ENCODE measurements at places on chromosomes 13 and 19. TPM values are rescaled to one million over a fixed set of nuclear protein-coding genes. Genes with fewer than 3 reads are reported as not detected.

- peak; percentile 35 for DNase-seq
Observed at GRCh38 chr19:4676955-4677731, 7.0 kb upstream of the MYDGF start.

DNA sequence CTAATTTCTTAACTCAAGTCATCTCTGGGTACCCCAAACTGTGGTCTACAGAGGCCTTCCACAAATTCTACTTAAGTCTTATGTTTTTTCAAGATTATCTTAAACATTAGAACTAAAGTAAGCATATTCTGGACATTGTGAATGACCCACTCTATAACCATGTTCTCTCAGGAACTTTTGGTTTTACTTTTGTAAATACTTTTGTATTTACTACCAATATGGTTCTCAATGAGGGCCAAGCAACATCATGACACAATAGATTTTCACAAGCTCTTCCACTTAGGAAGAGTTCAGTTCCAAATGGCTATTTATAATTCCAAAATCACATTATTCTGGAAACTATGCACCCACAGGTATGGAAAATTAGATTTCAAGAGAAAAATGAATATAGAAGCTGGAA lies 10.8 kb downstream of the DIAPH3 start:
- DNase-seq, result peak; percentile 19

DNA sequence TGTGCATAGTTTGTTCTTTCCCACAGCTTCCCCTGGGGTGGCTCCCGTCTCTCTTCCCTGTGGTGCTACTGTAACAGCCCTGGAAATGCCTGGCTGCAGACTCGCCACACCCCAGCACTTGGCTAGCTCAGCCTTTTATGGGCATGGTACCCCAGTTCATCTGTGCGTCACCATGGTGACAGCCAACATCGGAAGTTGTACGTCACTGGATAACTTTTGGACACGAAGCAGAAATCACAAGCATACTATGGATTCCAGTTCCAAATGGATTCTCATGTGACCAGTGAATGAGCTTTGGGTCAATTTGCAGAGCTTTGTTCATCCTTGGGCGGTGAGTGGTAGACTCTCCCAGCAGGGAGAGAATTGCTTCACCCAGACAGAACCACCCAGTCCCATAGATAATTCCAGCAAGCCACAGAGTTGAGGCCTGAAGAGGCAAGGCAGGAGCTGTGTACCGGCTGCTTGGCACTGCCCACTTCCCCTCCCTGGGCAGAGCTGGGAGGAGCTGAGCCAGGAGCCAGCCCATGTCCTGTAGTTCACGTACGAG lies 54.4 kb downstream of the COL4A2 start:
- DNase-seq, result peak; percentile 88

Gene CBARP
- total RNA-seq, result 0.18 TPM

Gene PROZ
- not detected for total RNA-seq

GRCh38 chr13:92829930-92830329 lies 396.7 kb upstream of the GPC6 start:
- DNase-seq, result no peak

GRCh38 chr13:44906713-44907112 lies 82.6 kb downstream of the NUFIP1 start:
- peak; percentile 71 for DNase-seq

DNA sequence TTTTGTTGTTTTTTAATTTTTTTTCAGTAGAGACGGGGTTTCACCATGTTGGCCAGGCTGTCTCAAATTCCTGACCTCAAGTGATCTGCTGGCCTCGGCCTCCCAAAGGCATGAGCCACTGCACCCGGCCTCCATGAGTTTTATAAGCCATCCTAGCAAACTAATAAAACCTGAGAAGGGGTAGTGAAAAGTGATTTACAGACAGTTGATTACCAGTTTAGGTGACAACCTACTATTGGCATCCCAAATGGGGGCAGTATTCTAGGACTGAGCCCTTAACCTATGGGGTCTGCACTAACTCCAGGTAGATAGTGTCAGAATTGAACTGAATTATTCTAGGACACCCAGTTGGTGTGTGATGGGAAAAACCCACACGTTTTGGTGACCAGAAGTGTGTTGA lies 6.5 kb upstream of the LATS2 start:
- DNase-seq, result no peak

Gene KLK8
- not detected for total RNA-seq

- DNase-seq, result peak; percentile 24
Observed at GRCh38 chr13:75352641-75353327, 129.2 kb downstream of the TBC1D4 start.

DNA sequence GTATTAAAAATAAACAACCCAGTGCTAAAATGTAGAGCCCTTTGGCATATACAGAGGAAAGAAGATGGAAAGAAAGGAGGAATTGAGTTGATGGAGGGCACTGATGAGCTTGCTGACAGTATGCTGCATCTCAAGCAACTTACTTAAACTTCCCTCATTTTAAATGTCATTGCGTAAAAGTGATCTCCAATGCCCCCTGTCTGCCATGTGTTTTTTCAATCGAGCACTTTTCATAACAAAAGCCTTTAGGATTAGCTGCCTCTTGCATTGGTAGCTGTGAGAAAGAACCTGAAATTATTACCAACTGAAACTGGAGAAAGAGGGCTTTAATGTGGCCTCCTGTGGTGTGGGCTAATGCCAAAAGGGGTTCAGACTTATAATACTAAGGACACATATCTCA lies 541.6 kb downstream of the SUCLA2 start:
- DNase-seq, result peak; percentile 43

DNA sequence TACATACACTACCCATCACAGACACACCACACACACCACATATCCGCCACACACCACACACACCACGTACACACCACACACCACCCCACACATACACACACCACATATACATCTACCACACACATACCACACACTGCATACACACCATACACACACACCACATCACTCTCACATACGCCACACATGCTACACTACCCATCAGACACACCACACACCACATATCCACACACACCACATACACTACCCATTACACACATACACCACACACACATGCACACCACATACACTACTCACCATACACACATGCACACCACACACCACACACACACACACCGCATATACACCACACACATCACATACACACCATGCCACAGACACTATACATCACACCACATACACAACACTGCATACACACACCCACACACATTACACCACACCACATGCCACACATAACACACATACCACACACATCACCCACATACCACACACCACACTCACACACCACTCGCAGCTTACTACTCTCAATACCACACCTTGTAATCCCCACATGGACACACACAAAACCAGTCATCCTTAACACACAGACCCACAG lies 9.5 kb downstream of the ERFL start:
- DNase-seq, result no peak

- DNase-seq, result no peak
Observed at GRCh38 chr13:111506125-111506524, 185.7 kb downstream of the TEX29 start.

GRCh38 chr13:55887561-55887960 lies 1253.2 kb upstream of the PRR20A start:
- DNase-seq, result no peak

DNA sequence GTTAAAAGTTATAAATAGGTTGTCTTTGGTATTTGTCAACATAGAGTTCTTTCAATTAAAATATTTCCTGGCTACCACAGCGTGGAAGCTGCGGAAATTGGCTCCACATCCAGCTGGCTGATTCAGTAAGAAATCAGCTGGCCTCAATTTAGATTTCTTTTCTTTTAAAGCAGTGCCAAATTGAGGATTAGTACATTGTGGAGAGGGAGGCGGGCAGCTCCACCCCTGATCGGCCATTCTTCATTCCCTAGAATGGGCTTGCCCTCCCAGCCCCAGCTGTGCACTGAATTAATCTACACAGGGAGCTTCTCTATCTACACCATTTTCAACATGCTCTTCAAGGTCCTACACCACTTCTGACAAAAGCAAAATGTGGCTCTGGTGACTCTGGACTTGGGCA lies 624.8 kb downstream of the DACH1 start:
- DNase-seq, result no peak

Gene ZNF765
- total RNA-seq, result 18.1 TPM

Gene CRTC1
- total RNA-seq, result 0.28 TPM

Gene SIX5
- total RNA-seq, result 0.90 TPM

GRCh38 chr13:106565127-106565775 lies 2.7 kb downstream of the ARGLU1 start:
- no peak for DNase-seq

DNA sequence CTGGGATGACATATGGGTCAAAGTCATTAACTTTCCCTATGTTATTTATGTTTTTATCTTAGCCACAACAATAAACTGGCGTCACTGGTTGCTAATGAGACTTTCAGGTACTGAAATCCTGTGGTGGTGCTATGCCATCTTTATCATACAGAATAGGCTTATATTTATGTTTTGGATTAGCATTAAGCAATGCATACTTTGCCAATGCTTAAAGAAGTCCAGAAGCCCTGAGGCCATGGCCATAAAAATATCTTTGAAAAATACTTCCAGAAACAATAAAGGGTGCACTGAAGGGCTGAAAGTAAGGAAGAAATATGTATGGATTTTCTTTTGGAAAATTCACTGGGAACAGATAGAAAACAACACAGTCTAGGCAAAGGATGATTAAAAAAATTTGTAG lies 304.6 kb upstream of the SLC10A2 start:
- no peak for DNase-seq

GRCh38 chr13:29664591-29664990 lies 69.1 kb upstream of the SLC7A1 start:
- no peak for DNase-seq

GRCh38 chr19:42554046-42554575 lies 25.8 kb upstream of the CEACAM1 start:
- DNase-seq, result no peak

DNA sequence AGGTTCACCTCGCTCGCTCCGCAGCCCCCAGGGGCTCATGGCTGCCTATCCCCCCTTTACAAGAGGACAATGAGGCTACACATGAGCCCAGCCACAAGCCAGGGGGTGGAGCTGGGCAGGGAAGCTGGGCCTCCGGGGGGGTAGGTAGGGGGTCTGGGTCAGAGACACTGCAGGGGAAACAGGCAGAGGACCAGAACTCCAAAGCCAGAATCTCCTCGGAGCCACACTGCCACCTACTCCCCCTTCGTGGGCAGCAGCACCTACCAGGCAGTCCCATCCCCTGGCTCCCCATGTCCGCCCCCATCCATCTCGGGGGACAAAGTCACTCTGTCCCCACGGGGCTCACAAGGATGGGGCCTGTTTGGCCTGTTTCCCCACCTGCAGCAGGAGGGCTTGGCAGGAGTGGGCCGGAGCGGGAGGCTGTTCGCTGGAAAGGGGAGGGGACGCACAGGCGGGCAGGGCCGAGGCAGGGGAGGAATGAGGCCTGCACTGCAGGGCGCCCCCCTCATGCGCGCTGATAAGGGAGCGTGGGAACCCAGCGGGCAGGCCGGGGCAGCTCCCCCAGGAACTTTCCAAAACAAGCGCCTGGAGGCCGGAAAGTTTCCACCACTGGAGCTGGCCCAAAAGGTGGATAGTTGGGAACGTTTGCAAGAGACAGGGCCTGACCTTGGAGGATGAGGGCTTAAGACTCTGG lies 545 bp upstream of the ISYNA1 start:
- DNase-seq, result no peak

- DNase-seq, result peak; percentile 1
Observed at GRCh38 chr13:73450583-73450982, 391.8 kb downstream of the KLF5 start.

Data from IMR-90 (cell line).